CD8-positive, alpha-beta memory T cell (primary cell): ENCODE measurements at places on chromosomes 5 and 9. TPM values are rescaled to one million over a fixed set of nuclear protein-coding genes. Genes with fewer than 3 reads are reported as not detected.
A peak's percentile ranks its signal among the peaks of the same experiment; 100 is the strongest.

NR4A3 gene
- 37.7 TPM for total RNA-seq

SPATA31C1 gene
- not detected for total RNA-seq

DNA sequence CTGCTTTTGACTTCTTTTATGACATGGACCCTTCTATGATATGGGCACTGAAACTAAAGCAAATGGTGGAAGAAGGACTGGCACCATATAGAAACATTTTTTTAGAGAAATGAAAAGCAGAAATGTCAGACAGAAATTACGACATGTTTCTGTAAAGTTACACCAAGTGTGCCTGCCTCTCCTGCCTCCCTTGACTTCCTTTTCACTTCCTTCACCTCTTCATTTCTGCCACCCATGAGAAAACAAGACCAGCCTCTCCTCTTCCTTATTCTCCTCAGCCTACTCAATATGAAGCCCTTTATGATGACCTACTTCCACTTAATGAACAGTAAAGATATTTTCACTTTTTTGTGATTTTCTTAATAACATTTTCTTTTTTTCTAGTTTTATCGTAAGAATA, 44.5 kb downstream of the ERCC6L2 start:
- no peak for DNase-seq

- no peak for DNase-seq
Measured at GRCh38 chr5:154451957-154452356, 6.2 kb downstream of the SAP30L start.

GRCh38 chr5:98175474-98175873, 598.0 kb upstream of the RGMB start:
- DNase-seq = no peak

C9orf152 gene
- not detected for total RNA-seq

PCDHGA7 gene
- not detected for total RNA-seq

DNA sequence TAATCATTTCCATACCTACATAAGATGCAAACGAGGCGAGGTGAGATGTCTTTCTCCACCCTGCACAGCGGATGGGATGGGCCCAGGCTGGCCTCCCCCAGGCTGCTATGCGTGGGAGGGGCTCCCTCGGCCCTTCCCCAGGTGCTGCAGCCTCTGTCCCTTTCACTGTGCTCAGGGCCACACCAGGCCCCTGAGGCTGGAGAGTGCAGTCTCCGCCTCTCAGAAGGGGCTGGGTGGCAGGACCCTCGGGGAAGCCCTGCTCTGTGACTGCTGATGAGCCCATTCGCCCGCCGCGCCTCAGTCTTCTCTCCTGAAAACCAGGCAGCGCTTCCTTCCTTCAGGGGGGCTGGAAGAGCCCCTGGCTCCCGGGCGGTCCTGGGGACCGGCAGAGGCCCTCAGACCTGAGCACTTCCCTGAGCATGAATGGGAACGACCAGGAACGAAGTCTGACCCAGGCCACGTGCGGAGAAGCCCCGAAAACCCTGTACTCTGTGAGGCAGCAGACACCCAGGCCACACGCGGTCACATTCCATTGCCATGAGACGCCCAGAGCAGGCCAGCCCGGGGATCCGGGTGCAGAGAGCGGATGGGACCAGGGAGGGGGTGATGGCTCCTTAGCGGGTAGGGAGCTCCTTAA, 21.9 kb upstream of the NOTCH1 start:
- no peak for DNase-seq

- no peak for DNase-seq
Measured at GRCh38 chr9:137828527-137829259, 48.9 kb upstream of the CACNA1B start.

ASB6 gene
- 28.3 TPM for total RNA-seq

ARAP3 gene
- total RNA-seq = 6.9 TPM

DNA sequence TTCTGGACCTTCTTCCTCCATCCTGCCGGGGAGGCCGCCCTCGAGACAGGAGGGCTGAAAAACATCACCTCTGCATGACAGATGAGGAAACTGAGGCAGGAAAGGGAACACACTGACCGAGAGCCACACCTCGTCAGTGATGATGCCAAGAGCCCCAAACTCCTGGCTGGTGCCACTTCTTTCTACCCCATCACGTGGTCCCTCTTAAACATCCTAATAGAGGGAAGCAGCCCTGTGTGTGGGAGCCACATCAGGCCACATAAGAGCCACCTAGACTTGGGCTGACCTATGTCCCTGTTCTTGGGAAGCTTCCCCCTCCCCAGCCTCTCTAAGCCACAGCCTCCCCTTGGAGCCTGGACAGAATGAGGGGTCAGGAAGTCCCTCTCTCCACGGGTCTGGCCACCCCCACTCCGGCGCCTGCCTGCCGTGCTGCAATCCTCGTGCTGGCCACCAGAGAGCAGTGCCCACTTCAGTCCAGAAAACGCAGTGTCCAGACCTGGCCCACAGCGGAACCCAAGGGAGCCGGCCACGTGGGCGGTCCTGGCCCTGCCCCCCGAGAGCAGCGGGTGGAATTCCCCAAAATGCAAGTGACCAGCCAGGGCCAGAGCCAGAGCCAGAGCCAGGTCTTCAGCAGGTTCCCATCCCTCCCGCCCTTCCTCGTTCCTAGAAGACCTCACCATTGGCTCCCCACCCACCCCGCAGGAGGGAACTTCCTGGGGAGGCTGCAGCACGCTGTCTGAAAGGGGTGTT, 54.7 kb upstream of the SARDH start:
- DNase-seq = peak; percentile 60

ACTBL2 gene
- total RNA-seq = not detected

- DNase-seq = no peak
Measured at GRCh38 chr5:35890021-35891020, 33.6 kb downstream of the IL7R start.

AGXT2 gene
- total RNA-seq = not detected

TMC1 gene
- not detected for total RNA-seq

- DNase-seq = no peak
Measured at GRCh38 chr9:136719195-136719880, 7.0 kb downstream of the DIPK1B start.

- DNase-seq = no peak
Measured at GRCh38 chr5:17180864-17181723, 36.3 kb upstream of the BASP1 start.

- DNase-seq = no peak
Measured at GRCh38 chr9:123544007-123544827, 188.2 kb downstream of the CRB2 start.

DNA sequence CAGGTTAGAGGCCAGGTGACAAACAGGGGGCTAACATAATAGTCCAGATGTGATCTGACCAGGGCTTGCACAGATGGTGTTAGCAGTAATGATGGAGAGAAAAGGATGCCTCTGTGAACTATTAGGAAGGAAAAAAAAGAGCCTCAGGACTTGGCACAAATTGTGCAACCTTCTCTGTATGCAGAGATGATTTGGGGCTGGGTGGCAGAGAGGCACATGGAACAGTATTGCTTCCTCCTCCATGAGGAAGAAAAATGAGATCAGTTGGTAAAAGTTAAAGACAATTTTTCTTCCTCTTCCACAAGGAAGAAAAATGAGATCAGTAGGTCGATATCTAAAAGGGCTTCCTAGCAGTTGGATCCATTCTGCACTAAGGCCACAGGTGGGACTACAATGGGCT, 13.9 kb upstream of the ANXA6 start:
- DNase-seq = no peak

PCDHGB5 gene
- 0.22 TPM for total RNA-seq

INSL6 gene
- not detected for total RNA-seq

- no peak for DNase-seq
Measured at GRCh38 chr9:7265181-7265580, 507.4 kb downstream of the KDM4C start.

CER1 gene
- not detected for total RNA-seq

DNA sequence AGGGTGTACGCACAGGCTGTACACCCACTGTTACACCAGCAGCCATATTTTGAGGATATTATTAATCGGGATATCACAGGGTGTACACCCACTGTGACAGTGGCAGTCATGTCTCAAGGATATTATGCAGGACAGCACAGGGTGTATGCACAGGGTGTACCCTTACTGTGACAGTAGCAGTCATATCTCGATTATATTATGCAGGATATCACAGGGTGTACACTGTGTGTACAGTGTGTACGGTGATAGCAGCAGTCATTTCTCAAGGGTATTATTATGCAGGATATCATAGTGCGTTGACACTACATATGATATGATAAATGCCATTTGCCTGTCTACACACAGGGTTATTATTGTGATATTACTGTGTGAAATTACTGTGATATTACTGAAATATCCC, 80.5 kb upstream of the SLC25A48 start:
- DNase-seq = no peak

GRCh38 chr5:38845526-38846378, at the start of gene OSMR:
Gene OSMR, plus strand, starts transcription at chr5:38846012. Its CDS starts 23,033 bp downstream, at chr5:38869045.
- DNase-seq = no peak

DNA sequence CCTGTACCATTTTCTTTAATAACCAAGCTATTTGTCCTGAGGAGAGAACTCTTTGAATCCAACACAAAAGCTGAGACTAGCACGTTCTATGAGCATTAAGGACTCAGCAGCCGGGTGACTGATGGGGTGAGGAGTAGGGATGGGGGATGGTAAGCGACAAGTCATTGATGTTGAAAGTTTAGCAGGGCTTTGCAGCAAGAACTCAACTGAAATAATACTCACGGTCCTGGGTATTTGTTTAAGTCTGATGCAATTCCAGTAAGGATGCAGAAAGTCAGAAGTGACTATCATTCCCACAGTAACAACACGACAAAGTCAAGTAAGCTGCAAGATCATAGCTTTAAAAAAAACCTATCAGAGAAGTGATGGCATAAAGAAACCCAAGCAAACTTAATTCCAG, 131.1 kb downstream of the ACTL7B start:
- DNase-seq = no peak

DNA sequence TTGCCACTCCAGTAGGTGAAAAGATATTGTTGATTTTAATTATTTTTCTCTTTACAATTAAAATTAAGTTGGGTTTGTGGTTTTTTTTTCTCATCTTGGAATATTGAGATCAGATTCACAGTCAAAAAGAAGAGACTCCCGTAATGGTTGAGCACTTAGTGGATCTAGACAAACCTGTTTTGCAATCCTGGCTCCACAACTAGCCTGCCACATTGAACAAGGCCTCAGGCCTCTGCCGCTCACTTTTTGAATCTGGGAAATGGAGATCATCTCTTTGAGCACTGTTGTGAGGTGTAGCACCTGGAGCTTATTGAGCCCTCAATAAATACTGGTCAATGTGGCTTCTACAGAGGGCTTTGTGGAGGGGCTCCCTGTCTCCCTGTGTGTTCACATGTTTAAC, 37.1 kb upstream of the RARS1 start:
- DNase-seq = no peak

- no peak for DNase-seq
Measured at GRCh38 chr5:146339715-146340259, 1.1 kb downstream of the POU4F3 start.

FYB1 gene
- 84.2 TPM for total RNA-seq

- no peak for DNase-seq
Measured at GRCh38 chr9:126395439-126396212, 69.0 kb downstream of the MVB12B start.

TMEM215 gene
- total RNA-seq = not detected

- DNase-seq = no peak
Measured at GRCh38 chr5:123543438-123543837, 31.5 kb downstream of the CSNK1G3 start.

- DNase-seq = no peak
Measured at GRCh38 chr9:19689328-19690101, 99.3 kb downstream of the SLC24A2 start.

GRCh38 chr5:95284572-95285408, at the start of gene MCTP1:
Gene MCTP1, minus strand, starts transcription at chr5:95285094.
- no peak for DNase-seq

DNA sequence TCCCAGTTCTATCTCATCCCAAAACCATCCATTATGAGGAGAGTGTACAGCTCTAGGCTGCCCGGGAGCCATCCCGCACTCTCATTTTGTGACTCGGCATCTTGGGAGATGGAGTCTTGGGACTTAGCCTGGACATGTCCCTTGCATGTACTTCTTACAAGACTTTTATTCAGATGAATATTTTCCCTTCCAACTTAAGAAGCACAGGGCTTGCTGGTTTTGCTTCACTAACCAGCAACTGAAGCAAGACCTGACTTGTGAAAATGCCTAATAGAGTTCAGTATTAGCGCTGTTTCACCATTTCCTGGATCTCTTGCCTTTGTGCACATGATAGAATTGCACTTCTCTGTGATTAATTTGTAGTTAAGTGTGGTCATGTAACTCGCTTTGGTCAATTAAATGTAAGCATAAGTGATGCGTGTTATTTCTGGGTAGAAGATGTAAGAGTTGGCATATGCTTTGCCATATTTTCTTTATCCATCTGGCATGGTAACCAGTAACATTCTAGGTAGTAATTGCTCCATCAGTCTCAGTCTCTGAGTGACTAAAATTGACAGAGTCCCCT, 55.8 kb downstream of the PDCD1LG2 start:
- DNase-seq = no peak

GRCh38 chr9:88997646-88998045, 6.4 kb downstream of the S1PR3 start:
- DNase-seq = no peak

DPYSL3 gene
- total RNA-seq = 0.35 TPM

DNA sequence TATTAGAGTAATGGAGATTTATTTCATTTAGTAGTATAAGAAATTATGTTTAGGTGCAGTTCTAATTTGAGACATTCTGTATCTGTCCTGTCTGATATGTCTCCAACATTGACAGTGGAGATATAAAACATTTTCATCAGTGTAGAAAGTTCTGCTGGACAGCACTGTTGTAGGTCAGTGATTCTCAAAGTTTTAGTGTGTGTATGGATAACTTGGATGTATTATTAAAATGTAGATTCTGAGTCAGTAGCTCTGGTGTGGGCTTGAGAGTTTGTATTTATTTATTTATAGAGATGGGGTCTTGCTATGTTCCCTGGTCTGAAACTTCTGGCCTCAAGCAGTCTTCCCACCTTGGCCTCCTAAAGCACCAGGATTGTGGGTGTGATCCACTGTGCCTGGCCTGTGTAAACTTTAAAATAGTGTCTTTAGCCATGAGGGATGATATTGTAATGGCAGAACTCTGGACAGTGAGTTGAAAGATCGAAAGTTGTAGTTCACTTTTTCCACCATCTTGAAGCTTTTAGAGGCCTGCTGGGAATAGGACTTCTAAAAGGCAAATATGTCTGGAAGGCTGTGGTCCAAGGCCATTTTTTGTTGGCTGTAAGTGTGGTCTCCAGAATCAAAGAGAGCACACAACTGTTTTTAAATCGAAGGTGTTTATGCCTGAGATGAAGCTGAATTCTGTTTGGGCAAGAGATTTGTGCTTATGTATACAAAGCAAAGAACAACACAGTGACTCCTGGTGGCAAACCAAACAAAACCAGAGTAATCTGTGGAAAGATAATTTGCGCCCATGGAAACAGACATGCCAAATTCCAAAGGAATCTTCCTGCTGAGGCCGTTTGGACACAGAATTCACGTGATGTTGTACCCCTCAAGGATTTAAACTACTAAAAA, 12.4 kb downstream of the UBAP1 start:
- DNase-seq = no peak
